ENCODE measurements at places on chromosomes 2 and 18.

- no peak for DNase-seq
Observed at GRCh38 chr2:31987454-31988220, 23.2 kb downstream of the MEMO1 start.

DNA sequence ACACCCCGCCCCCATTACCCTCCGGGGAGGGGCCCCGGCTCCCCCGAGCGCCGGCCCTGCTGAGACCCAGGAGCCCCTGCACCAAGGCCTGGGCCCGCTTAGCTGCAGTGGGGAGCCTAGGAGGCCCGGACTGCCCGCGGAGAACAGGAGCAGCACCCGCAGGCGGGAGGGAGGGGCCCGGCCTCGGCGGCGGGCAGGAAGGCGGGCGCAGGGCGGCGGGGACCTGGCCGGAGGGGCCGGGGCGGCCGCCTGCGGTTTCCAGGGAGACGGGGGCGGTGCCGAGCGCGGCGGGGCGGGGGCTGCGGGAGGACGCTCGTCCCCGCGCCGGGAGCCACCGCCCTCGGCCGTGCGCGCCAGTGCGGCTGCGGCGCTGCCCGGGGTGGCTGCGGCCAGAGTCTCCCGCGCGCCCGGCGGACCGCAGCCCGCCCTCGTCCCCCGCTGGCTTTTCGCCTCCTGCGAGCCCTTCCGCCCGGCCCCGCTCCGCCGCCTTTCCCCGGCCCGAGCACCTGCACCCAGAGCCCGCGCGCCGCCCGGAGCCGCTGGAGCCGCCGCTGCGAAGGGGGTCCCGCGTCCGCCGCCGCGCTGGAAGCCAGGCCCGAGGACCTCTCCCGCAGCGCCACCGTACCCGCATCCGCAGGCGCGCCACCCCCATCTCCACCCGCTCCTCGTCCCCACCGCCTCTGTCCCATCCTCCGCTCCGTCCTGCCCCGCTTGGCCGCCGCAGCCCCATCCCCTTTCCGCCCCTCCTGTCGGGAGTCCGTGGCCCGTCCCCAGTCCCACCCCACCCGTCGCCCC lies 17.2 kb downstream of the GPC1 start:
- peak; percentile 66 for DNase-seq

GRCh38 chr18:10525371-10525691 lies 496 bp upstream of the NAPG start:
- no peak for DNase-seq

DNA sequence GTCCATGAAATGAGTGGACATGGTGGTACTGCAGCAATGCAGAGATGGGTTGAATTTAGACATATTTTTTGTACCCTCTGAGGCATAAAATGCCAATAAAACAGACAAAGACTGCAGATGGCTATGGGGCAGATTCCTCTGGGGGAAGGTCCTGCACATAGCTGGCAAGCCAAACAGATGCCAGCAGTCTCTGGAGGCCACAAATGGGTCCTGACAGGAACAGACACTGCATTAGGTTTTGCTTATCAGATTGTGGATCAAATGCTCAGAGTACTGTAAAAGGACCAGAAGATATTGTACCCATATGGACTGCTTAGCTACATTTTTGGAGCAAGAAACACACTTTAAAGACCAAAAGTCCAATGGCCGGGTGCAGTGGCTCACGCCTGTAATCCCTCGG lies 40.9 kb upstream of the ORC2 start:
- DNase-seq = no peak

DNA sequence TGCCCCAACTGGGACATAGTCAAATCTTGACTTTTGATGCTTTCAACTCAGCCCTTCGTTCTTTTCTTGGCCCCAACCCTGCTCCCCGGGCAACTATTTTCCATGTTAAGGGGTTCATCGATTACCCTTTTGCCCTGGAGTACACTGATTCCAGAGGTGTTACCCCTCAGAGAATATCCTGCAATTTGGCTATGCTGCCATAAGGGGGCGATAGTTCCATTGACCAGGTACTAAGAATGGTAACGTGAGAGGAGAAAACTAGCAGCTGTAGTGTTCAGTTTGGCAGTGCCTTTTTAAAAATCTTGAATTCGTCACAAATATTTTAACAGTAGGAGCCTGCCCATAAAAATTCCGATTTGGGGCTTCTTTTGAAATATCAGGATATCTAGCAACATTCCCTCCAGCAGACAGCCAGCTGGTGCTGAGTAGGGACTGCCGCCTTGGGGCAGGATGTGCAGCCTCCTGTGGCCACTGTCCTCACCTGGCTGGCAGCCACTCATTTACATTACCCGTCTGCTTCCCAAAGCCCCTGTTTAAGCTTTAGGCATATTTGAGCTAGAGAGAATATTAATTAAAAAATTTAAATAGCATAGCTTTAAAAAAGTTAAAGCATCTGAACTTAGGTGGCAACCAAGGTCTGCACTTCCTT lies 146.3 kb upstream of the SKOR2 start:
- no peak for DNase-seq

GRCh38 chr2:61249521-61250071 lies 87.6 kb downstream of the C2orf74 start:
- peak; percentile 9 for DNase-seq

GRCh38 chr2:9251154-9252001 lies 44.8 kb downstream of the ASAP2 start:
- DNase-seq = no peak

GRCh38 chr2:120628248-120628647 lies 107.4 kb upstream of the GLI2 start:
- no peak for DNase-seq

GRCh38 chr2:224283466-224283965 lies 118.4 kb downstream of the FAM124B start:
- no peak for DNase-seq

DNA sequence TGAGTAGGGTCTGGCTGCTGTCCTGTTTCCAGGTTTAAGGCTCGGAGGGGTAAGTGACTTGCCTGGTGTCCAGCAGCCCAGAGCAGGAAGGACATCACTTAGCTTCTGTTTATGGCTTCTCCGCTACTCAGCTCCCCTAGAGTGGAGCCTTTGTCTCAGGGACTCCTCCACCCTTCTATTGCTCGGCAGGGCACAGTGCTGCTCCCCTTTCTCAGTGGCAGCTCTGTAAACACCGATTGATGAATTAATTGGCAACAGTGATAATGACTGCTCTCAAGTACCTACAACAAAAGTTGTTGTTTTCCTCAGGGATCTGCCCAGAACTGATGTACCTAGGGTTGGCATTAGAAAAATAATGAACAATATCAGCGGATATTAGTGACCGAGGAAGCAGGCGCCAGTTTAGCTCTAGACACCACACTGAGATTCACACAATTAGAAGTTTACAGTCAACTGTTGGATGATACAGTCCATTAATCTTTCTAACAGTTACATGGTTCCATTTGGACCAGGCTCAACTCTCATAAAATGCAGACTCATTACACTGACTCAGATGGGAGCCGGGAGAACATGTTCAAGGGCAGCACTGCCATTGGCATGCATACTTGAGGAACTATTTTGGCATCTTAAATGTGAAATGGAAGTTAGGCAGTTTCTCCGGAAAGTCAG lies 265.7 kb downstream of the MTX2 start:
- no peak for DNase-seq

DNA sequence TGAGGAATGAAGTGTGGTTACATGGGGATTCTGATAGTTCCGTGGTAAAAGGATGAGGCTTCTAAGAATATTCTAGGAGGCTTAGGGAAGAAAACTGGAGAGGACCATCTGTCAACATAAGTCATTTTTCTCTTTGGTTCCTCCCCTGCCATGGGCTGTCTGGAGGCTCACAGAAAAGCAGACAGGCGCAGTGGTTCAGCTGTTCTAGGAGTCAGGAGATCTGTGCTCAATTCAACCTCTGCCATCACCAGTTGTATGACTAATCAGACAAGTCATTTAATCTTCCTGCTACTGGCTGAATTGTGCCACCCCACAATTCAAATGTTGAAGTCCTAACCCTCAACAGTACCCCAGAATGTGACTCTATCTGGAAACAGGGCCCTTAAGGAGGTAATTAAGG lies 36.4 kb downstream of the ADAM17 start:
- no peak for DNase-seq

- no peak for DNase-seq
Observed at GRCh38 chr18:63265326-63265725, 54.2 kb downstream of the BCL2 start.

DNA sequence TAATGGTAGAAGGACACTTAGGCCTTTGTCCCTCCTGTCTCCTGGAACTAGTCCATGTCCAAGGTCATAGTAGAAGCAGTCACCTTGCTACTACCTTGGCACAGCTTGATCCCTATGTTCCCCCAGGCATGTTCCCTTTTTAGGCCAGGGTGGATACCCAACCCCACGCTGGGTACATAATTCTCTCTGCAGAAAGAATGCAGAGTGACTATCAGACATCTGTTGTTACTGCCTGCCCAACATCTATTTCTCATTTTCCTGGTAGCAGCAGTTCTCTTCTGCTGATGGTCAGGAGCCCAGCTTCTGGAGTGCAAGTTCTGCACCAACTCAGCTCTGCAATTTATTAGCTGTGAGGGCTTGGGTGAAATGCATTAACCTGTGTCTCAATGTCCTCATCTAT lies 4.4 kb upstream of the METTL21A start:
- no peak for DNase-seq

GRCh38 chr2:132588576-132588975 lies 81.4 kb downstream of the LYPD1 start:
- no peak for DNase-seq

GRCh38 chr2:177550264-177551200 lies 158.0 kb downstream of the AGPS start:
- DNase-seq = no peak

DNA sequence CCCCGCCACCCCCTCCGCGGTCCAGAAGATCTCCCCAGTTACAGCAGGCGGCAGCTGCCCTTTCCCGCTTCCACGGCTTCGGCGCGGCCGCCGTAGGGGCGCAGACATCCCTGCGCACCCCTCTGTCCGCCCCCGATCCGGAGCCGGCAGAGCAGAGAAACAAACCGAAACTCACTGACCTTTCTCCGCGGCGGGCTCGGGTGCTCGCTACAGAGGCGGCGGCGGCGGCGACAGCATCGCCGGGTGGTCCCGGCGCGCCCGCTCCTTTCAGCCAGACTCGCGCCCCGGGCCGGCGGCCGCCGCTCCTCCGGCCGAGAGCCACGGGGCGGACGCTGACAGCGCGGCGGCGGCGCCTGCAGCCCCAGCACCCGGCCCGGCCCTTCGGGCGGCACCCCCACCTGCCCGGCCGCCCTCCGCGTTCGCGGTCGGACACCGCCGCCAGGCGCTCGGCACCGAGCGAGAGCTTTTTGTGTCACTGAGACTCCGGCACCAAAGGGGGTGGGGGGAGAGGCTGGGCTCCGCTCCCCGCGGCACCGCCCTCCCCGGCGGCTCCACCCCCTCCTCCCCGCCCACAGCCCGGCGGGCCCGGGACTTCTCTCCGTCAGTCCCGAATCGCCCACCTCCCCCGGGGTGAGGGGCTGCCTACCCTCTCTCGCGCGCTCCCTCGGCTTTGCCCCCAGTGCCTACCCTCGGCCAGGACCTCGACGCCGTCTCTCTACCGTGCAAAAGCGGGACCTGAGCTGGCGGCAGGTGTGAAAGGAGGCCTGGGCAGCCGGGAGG lies 1.4 kb upstream of the RNF152 start:
- DNase-seq = peak; percentile 83

GRCh38 chr2:152456262-152456661 lies 121.3 kb downstream of the FMNL2 start:
- no peak for DNase-seq

GRCh38 chr2:162293122-162293786 lies 25.2 kb downstream of the IFIH1 start:
- no peak for DNase-seq

DNA sequence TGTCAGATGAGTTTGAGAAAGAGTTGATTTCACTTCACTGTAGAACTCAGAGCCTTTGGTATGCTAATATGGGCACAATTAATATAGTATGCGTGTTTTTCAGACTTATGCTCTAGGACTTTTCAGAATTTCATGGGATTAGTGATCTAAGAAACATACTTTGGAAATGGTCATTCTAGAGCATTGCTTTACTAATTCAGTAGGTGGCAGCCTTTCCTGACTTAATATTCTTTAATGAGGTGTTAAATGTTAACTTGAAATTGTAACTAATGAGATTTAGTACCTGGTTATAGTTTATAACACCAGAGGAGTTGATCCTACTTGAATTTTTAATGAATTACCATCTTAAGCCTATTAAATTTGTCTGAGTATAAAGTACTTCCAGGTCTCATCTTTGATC lies 28.4 kb downstream of the ACTR2 start:
- no peak for DNase-seq

DNA sequence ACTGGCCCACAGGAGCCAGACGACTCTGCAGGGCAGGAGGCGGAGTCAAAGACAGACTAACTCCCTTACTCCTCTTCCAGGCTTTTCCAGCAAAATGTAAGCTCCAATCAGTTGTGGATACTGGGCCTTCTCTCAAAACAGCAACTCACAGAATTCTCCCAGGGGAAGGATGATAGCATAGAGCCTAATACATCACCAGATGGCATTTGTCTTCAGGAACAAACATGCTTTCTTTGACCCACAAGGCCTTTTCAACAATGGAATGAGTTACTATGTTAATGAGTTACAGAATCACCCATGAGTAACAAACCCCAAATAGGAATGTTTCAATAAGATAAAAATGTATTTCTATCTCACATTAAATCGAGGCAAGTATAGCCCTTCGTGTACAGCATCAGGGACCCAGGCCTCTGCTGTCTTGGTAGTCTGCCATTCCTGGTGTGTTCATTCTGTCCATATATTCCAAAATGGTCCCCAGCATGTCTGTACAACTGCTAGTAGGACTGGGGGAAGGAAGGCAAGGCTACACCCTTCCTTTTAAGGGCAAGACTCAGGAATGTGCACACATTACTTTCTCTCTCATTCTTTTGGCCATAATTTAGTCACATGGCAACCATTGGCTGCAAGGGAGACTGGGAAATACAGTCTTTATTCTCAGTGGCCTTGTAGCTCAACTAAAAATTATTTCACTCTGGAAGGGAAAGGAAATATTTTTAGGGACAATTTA lies 76.4 kb downstream of the BOD1L2 start:
- DNase-seq = no peak

DNA sequence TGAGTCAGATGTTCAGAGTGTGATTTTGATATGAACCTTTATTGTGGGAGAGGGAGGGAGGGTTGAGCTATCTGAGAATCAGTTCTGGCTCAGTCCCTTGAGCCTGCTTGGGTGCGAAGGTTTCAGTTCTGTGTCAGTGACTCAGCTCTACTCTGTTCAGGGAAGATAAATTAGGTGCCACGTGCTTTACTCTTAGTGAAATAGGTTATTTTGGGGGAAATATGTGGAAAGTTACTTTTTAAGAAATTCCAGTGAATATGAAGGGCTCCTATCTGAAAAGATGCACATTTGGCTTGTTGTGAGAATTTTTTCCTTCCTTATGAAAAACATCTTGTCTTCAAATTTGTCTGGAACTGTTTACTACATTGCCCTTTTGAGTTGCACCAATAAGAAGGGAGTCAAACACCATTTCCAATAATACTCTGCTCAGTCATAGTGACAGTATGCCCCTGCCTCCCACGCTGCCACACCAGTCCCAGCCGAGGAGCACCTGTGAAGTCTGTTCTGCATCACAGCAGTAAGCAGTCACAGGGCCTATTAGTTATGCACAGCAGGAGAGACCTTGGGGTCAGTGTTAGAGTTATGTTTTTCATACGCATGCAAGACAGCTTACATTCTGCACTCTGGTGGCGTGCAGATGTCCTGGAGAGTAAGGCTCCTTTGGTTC lies 32.8 kb upstream of the DNAH7 start:
- no peak for DNase-seq

- DNase-seq = peak; percentile 66
Observed at GRCh38 chr18:48949050-48949605, 1.6 kb downstream of the SMAD7 start.

All from globus pallidus (tissue), 1 donor.